ENCODE measurements at places on chromosomes 6 and 20. TPM values are rescaled to one million over a fixed set of nuclear protein-coding genes. Genes with fewer than 3 reads are reported as not detected.

DNA sequence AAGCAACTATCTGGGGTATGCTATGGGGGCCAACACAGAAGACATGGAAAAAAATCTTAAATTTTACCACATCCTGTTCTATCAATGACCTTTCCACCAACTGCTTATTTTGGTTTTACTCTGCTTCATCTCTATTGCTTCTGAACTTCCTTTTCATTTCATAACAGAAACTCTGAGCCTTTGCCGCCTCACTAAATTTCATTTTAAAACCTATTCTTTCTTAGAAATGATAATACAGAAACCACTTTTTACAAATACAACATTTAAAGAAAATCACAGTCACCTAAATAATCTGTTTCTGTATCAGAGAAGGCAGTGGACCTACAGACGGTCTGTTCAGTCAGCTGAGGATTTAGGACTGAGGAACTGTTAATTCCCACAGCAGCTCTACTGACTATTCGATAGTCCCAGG, 117.5 kb downstream of the KCNQ5 start:
- peak overlapping the region; percentile 22 for H3K4me3 ChIP-seq
- peaks cover 8% of the 10 kb centered on the region for H3K36me3 ChIP-seq
- DNase-seq = no peak
- H3K27me3 ChIP-seq = no peaks in the 10 kb centered on the region

GRCh38 chr6:166192136-166192535, 24.5 kb upstream of the TBXT start:
- no peak overlapping the region for H3K4me3 ChIP-seq
- no peaks in the 10 kb centered on the region for H3K36me3 ChIP-seq
- no peak for DNase-seq
- H3K27ac ChIP-seq = no peak overlapping the region

DNA sequence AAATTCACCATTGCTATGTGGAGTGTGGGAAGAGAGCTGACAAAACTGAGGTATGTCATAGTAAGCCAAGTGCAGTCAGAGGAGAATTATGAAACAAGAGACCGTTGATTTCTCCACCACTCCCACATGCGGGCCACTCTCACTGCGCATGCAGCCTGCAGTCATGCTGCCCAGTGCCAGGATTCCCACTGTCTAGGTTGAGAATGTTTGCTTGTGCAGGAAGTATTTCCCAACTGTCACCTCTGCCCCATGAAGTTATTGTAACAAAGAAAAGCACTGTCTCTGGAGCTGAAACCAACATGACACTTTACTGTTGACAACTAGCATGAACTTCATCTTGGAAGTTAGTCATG, 18.7 kb upstream of the SFT2D1 start:
- no peaks in the 10 kb centered on the region for H3K4me1 ChIP-seq
- H3K27ac ChIP-seq = no peak overlapping the region
- DNase-seq = no peak

DNA sequence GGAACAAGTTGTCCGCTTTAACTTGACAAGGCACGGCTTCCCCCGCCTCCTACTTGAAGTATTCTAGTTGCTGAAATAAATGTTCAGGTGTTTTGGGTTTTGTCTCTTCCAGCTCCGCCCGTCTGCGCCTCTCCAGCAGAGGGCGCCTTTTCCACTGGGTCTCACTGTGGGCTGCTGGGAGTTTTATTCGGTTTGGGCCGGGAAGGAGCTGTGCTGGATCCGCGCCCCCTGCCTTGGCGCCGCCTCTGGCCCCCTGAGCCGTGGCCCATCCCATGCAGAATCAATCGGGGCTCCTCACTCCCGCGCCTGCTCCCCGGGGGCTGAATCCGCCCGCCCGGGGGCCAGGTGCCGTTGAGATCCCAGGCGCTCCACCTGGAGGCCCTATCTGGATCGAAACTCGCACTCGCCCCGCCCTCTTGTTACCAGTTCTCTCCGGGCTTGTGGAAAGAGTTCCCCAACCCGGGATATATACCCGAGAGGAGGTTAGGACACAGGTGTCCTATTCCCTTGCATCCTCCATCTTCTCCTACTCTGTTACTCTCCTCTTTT, 51.0 kb upstream of the TCF21 start:
- peak; percentile 76 for DNase-seq
- H3K27ac ChIP-seq = no peak overlapping the region
- H3K27me3 ChIP-seq = peaks cover 25% of the 10 kb centered on the region
- H3K4me3 ChIP-seq = peak overlapping the region; percentile 78

- no peaks in the 10 kb centered on the region for H3K27me3 ChIP-seq
- H3K4me1 ChIP-seq = no peaks in the 10 kb centered on the region
- no peaks in the 10 kb centered on the region for H3K36me3 ChIP-seq
- H3K4me3 ChIP-seq = no peak overlapping the region
These were observed 40.2 kb upstream of the CRISP1 start for GRCh38 chr6:49906526-49906925.

DNA sequence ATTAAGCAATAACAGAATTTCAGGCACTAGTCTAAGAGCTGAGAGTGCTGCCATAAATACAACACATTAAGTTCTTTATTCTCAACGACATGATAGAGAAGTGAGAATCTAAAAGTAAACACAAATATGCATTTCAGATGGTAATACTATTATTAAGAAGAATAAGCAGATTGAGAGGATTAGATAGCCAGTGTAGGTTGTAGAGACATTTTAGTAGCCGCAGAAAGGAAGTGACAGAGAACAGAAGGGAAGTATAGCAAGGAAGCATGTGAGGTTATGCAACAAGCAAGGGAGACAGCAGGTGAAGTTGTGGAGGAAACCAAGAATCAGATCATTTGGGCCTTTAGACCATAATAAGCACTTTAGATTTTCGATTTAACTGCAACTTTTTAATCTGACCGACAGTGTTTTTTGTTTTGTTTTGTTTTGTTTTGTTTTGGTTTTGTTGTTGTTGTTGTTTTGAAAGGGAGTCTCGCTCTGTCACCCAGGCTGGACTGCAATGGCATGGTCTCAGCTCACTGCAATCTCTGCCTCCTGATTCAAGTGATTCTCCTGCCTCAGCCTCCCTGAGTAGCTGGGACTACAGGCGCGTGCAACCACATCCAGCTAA, 737.0 kb upstream of the ADGRB3 start:
- no peak overlapping the region for H3K4me3 ChIP-seq
- H3K27ac ChIP-seq = no peak overlapping the region
- no peak for DNase-seq

DNA sequence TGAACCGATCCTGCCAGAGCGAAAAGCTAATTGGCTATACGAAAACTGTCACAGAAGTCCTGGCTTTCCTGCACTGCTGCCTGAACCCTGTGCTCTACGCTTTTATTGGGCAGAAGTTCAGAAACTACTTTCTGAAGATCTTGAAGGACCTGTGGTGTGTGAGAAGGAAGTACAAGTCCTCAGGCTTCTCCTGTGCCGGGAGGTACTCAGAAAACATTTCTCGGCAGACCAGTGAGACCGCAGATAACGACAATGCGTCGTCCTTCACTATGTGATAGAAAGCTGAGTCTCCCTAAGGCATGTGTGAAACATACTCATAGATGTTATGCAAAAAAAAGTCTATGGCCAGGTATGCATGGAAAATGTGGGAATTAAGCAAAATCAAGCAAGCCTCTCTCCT, 14.2 kb downstream of the CCR6 start:
- peaks cover 13% of the 10 kb centered on the region for H3K27me3 ChIP-seq
- H3K27ac ChIP-seq = no peak overlapping the region
- no peak for DNase-seq
- peaks cover 3% of the 10 kb centered on the region for H3K4me1 ChIP-seq
- no peaks in the 10 kb centered on the region for H3K36me3 ChIP-seq

GRCh38 chr6:25175196-25175595, 104.0 kb upstream of the CARMIL1 start:
- H3K27me3 ChIP-seq = no peaks in the 10 kb centered on the region
- DNase-seq = no peak
- no peak overlapping the region for H3K27ac ChIP-seq

GRCh38 chr20:50043573-50044352, 61.0 kb downstream of the SNAI1 start:
- no peaks in the 10 kb centered on the region for H3K36me3 ChIP-seq
- H3K27me3 ChIP-seq = peaks cover 6% of the 10 kb centered on the region
- H3K4me1 ChIP-seq = peaks cover 10% of the 10 kb centered on the region
- no peak overlapping the region for H3K27ac ChIP-seq
- H3K4me3 ChIP-seq = no peak overlapping the region
- no peak for DNase-seq

GRCh38 chr6:25961619-25962148, 918 bp upstream of the TRIM38 start:
- peak overlapping the region; percentile 98 for H3K27ac ChIP-seq
- H3K27me3 ChIP-seq = no peaks in the 10 kb centered on the region

- H3K4me1 ChIP-seq = peaks cover 4% of the 10 kb centered on the region
- DNase-seq = no peak
- H3K27me3 ChIP-seq = no peaks in the 10 kb centered on the region
- H3K4me3 ChIP-seq = no peak overlapping the region
These were observed 162.4 kb upstream of the AGPAT4 start for GRCh38 chr6:161436106-161436876.

- no peaks in the 10 kb centered on the region for H3K27me3 ChIP-seq
- peaks cover 6% of the 10 kb centered on the region for H3K4me1 ChIP-seq
- no peak overlapping the region for H3K27ac ChIP-seq
- no peak for DNase-seq
- peaks cover 19% of the 10 kb centered on the region for H3K36me3 ChIP-seq
- H3K4me3 ChIP-seq = no peak overlapping the region
These were observed 14.4 kb downstream of the ABHD12 start for GRCh38 chr20:25376236-25376635.

- no peak for DNase-seq
- no peak overlapping the region for H3K4me3 ChIP-seq
- no peaks in the 10 kb centered on the region for H3K4me1 ChIP-seq
- H3K27ac ChIP-seq = no peak overlapping the region
These were observed 148.3 kb downstream of the ZNF217 start for GRCh38 chr20:53445321-53445731.

GRCh38 chr6:144153260-144153659, 2.9 kb downstream of the STX11 start:
- no peak for DNase-seq
- H3K27ac ChIP-seq = no peak overlapping the region
- peaks cover 45% of the 10 kb centered on the region for H3K4me1 ChIP-seq

- peaks cover 23% of the 10 kb centered on the region for H3K4me1 ChIP-seq
- H3K36me3 ChIP-seq = peaks cover 36% of the 10 kb centered on the region
- H3K4me3 ChIP-seq = peak overlapping the region; percentile 73
- DNase-seq = no peak
- H3K27me3 ChIP-seq = no peaks in the 10 kb centered on the region
- H3K27ac ChIP-seq = peak overlapping the region; percentile 96
These were observed 39.8 kb upstream of the SMIM29 start for GRCh38 chr6:34288581-34288980.

- peak overlapping the region; percentile 94 for H3K27ac ChIP-seq
- peak overlapping the region; percentile 80 for H3K4me3 ChIP-seq
- H3K4me1 ChIP-seq = peaks cover 14% of the 10 kb centered on the region
- no peaks in the 10 kb centered on the region for H3K27me3 ChIP-seq
- peaks cover 19% of the 10 kb centered on the region for H3K36me3 ChIP-seq
- no peak for DNase-seq
These were observed 67.4 kb downstream of the BTBD9 start for GRCh38 chr6:38572186-38572813.

GRCh38 chr6:116451916-116452315, 9.3 kb upstream of the CALHM6 start:
- H3K27me3 ChIP-seq = peaks cover 22% of the 10 kb centered on the region
- H3K4me3 ChIP-seq = no peak overlapping the region
- no peak for DNase-seq
- H3K4me1 ChIP-seq = peaks cover 34% of the 10 kb centered on the region
- no peak overlapping the region for H3K27ac ChIP-seq
- H3K36me3 ChIP-seq = peaks cover 21% of the 10 kb centered on the region

DNA sequence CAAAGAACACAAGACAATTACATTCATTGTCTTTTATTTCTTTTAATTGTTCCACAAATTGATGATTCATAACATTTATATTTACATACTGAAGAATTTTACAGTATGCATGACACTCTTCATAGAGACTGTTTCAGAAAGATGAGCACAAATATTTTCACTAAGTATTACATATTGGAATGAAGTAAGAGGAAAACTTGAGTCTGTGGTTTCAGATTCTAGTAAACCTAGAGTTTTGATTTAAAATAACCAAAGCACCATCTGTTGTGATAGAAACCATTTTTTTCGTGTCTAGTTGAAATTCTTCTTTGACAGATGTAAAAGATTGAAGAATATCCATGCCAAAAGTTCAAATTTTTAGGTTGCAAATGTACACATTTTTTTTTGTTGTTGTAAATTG, 32.1 kb upstream of the OPN5 start:
- H3K4me3 ChIP-seq = no peak overlapping the region
- peaks cover 2% of the 10 kb centered on the region for H3K4me1 ChIP-seq
- no peak overlapping the region for H3K27ac ChIP-seq
- DNase-seq = no peak

GRCh38 chr6:157861814-157862213, 38.8 kb downstream of the SNX9 start:
- no peak for DNase-seq
- peaks cover 50% of the 10 kb centered on the region for H3K27me3 ChIP-seq
- H3K27ac ChIP-seq = no peak overlapping the region
- H3K4me1 ChIP-seq = peaks cover 27% of the 10 kb centered on the region
- H3K36me3 ChIP-seq = peaks cover 18% of the 10 kb centered on the region
- H3K4me3 ChIP-seq = no peak overlapping the region

The PNPLA1 gene
- total RNA-seq = not detected

The FOXQ1 gene
- total RNA-seq = not detected

The OPRM1 gene
- total RNA-seq = not detected

The ZNF334 gene
- total RNA-seq = 2.1 TPM

The HSPA12B gene
- not detected for total RNA-seq

The PTK6 gene
- total RNA-seq = 0.31 TPM

The EYS gene
- total RNA-seq = not detected

Measured in activated naive CD8-positive, alpha-beta T cell treated with anti-CD3 and anti-CD28 coated beads, Interleukin-2, amount 10 ng/mL, durations not matched to agents 7 days and 5 days (primary cell).